ENCODE measurements at places on chromosomes 2 and 18. TPM values are rescaled to one million over a fixed set of nuclear protein-coding genes. Genes with fewer than 3 reads are reported as not detected.

The LHCGR gene
- total RNA-seq: not detected

The IL1F10 gene
- not detected for total RNA-seq

The BCL11A gene
- total RNA-seq: 3.0 TPM

The TEX44 gene
- not detected for total RNA-seq

The SERPINB3 gene
- total RNA-seq: not detected

The TMEM200C gene
- not detected for total RNA-seq

The TCF7L1 gene
- not detected for total RNA-seq

The SLC16A14 gene
- 0.23 TPM for total RNA-seq

The SPOPL gene
- total RNA-seq: 35.9 TPM

The CGREF1 gene
- not detected for total RNA-seq

The SH3RF3 gene
- 0.23 TPM for total RNA-seq

The TMEM163 gene
- 11.6 TPM for total RNA-seq

The TMEM247 gene
- total RNA-seq: not detected

The MC5R gene
- not detected for total RNA-seq

The ANKRD62 gene
- not detected for total RNA-seq

The GULP1 gene
- not detected for total RNA-seq

The HOXD12 gene
- not detected for total RNA-seq

The CCDC93 gene
- total RNA-seq: 68.6 TPM

The FZD7 gene
- total RNA-seq: 1.6 TPM

All from natural killer cell (primary cell).